Stimulated activated memory B cell treated with anti-CD40 and anti-IgM and Interleukin-4, amounts not matched to agents 10 μg/mL and 1 μg/mL and 100 μg/mL, for 72 hours (primary cell): ENCODE measurements at places on chromosomes 7 and 10.

- peak; percentile 71 for ATAC-seq
These were observed 122.7 kb upstream of the PRSS1 start for GRCh38 chr7:142626420-142627035.

DNA sequence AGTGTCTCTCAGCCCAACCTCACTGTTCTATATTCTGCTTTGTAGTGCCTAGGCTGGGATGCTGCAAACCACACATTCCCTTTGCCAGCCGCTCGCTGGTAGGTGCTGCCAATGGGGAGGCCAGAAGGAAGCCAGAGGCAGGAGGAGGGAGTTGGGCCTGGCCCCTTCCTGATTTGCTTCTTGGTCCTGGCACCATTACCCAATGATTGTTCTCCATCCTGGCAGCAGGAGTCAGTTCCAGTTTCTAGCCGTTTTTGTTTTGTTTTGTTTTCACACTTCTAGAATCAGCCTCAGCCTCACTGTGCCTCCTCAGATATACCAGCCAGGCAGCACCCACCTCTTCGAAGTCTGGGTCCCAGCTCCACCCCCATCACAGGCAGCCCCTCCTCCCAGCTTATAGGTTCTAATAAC is 27.4 kb upstream of the LOXL4 start:
- ATAC-seq, result no peak

DNA sequence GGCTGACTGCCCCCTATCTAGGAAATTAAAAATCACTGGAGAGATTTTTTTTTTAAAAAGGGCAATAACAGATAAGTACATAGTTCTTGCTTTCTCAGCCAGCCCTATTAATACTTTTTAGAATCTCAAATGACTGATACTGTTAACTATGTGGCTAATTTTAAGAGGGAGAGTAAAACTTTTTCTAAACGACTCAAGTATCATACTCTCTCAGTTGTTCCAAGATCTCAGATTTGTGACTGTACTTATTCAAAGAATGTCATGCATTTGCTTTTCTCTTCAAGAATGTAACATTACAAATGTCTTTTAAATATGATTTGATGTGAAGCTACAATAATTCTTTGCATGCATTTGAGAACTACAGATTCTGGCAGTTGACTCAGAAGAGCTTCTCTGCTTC is 55.4 kb upstream of the RAB11FIP2 start:
- ATAC-seq, result no peak

DNA sequence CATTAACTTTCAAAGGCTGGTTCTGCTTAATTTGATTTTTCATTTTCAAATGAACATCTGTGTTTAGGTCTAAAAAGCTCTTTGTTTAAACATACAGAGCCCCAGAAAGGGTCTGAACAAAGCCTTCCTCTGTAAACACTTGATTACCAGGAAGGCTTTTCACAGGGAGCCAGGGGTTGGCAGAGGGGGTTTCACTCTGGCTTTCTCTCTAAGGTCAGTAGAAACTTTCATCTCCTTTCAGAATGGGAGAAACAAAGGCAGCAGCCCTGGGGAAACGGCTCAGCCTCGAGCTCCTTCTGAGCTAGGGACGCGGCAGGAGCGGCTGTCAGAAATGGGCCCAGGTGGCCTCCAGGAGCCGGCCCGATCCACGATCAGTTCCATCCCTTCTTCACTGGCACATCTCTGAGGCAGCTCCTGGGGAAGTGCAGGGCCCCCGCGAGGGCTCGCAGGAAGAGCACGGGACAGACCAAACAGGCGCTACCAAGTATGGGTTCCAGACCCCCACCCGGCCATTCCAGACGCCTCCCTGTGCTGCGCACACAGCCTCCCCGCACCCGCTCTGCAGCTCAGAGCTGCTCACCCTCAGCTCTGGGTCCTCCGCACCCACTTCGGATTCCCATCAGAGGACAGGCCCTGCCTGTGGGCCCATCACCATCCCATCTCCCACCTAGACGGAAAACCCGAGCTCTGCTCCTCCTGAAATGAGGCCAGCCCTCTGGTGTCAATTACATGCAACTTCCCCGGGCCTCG is 124.1 kb downstream of the MAD1L1 start:
- ATAC-seq, result no peak

- ATAC-seq, result no peak
These were observed 136.7 kb downstream of the KIF20B start for GRCh38 chr10:89838044-89838615.

DNA sequence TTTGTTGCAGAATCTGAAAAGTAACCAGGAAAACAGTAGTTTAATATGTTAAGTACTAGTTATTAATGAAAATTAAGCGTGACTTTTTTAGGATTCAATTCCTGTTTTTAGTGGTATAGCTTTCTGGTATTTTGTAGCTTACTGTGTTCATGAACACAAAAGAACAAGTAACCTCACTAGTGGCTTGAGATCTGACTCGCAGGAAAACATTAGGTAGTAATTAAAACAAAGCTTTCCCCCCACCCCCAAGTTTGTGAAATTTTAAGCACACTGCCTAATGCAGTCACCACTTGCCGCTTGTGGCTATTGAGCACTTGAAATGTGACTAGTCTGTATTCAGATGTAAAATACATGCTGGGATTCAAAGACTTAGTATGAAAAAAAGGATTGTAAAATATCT is 102.5 kb upstream of the RPA3 start:
- peak; percentile 81 for ATAC-seq

- no peak for ATAC-seq
These were observed 130.1 kb upstream of the SHH start for GRCh38 chr7:155942226-155942950.

DNA sequence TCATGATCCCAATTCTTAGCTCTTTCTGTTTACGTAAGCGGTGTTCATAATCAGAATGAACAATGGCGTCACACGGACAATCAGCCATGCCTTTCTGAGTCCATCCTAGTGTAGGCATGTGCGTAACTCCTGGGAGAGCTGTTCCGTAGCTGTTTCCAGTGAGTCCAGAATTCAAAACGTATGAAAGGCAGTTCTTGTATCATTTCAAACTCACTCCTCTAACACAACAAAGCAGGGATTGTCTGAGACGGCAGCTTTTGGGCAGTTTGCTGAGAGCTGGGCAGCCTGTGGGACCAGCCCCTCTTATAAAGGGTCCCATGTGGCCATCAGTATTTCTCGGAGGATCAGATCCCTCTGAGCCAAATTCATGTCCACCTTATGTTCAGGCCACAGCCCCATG is 43.4 kb downstream of the PSPH start:
- ATAC-seq, result no peak

GRCh38 chr7:115435178-115435577 is 513.3 kb downstream of the MDFIC start:
- peak; percentile 89 for ATAC-seq

GRCh38 chr10:30818010-30818660 is 188.6 kb upstream of the LYZL2 start:
- ATAC-seq, result no peak

GRCh38 chr10:20598590-20598989 is 298.5 kb downstream of the NEBL start:
- ATAC-seq, result no peak

GRCh38 chr7:138429577-138430250 is 30.3 kb upstream of the TRIM24 start:
- ATAC-seq, result no peak

- ATAC-seq, result no peak
These were observed 100.0 kb upstream of the KCNMA1 start for GRCh38 chr10:77737608-77738007.

DNA sequence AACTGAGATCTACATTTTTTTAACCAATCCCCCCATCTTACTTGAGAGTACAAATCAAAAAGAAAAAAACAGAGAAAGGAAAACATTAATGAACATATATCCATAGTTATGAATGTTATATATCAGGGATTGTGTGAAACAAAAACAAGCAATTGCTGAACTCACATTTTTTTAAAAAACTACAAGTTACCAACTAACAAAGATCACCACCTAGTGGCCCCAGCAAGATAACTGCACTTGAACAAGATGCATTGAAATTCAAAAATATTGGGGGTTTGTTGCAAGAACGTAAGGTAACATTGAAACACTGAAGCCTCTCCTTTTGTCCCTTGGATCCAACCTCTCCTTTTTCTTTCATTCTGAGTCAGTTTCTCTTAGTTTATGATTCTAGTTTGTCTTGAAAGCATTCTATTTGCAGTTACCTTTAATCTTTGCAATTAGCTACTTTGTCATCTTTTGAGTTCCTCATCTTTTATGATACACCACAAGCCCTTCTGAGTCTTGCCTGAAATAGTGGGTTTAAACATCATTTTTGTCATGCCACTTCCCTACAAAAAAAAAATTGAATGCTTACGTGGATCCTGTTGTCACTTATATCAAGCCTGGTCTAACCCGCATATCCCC is 87.3 kb upstream of the TES start:
- ATAC-seq, result no peak

DNA sequence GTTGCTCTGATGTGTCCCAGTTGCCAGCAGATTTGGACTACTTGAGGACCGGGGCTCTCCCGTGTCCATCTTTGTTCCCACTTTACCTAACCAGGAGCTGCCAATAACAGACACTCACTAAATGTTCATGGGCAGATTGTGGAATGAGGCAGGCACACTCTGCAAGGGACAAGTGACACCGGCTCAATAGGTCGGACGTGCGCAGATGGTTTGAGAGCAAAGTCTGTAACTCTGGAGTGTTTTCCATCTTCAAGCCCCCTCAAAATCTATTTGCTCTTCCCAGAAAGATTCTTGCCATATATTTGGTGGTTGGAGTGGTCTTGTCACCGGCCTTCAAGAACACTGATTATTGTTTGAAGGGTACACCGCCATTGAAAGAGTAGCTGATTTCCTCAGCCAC is 47.2 kb downstream of the THNSL1 start:
- ATAC-seq, result no peak

DNA sequence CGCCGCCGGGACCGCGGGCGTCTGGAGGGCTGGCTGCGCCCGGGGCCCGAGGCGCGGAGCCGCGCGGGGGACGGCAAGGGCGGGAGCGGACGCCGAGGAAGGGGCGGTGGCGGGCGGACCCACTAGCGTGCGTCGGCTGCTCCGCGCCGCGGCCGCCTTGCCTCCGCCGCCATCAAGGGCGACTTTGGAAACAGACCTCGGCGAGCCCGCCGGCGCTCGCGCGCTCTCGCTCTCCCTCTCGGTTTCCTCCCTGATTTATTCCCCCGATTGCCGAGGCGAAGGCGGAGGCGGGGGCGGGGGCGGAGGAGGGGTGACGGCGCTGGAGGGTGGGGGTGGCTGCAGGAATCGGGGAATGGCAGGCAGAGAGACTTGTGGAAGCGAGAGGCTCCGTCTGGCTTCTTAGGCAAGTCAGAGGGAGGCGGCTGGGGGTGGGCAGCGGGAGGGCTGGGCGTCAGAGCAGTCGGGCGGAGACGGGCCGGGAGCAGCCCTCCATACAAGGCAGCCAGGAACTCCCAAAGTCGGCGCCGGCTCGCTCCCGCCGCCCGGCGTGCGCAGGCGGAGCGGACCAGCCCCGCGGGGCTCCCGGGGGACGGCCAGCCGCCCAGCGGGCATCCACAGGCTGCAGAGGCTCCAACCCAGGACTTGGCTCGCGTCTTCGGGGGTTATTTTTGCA is at the start of gene CACNA2D1:
TSS of gene CACNA2D1 (minus strand) at position 231 of the 673 bp plus-strand sequence.
- no peak for ATAC-seq

DNA sequence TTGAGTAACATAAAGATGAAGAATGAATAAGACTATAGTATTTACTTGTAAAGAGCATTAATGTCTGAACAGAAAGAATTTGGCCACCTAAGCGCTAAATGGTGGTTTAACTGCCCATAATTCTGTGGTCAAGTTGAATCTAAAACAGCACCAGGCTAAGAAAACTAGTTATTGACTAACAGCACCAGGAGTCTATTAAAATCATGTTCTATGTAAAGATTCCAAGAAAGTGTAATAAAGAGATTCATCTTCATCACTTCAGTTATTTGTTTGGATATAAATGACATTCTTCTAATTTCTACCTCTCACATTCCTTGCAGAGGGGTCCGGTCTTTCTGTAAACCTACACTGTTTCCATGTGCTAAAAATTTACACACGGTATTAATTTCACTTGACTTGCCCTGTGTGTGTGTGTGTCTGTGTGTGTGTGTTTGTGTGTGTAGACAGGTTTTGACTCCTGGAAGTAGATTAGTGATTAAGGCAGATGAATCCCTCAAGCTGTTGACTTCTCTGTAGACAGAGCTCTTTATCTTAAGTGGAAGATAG is 84.4 kb downstream of the KLF6 start:
- ATAC-seq, result no peak

- ATAC-seq, result no peak
These were observed 183.5 kb downstream of the RNF133 start for GRCh38 chr7:122515404-122515803.

DNA sequence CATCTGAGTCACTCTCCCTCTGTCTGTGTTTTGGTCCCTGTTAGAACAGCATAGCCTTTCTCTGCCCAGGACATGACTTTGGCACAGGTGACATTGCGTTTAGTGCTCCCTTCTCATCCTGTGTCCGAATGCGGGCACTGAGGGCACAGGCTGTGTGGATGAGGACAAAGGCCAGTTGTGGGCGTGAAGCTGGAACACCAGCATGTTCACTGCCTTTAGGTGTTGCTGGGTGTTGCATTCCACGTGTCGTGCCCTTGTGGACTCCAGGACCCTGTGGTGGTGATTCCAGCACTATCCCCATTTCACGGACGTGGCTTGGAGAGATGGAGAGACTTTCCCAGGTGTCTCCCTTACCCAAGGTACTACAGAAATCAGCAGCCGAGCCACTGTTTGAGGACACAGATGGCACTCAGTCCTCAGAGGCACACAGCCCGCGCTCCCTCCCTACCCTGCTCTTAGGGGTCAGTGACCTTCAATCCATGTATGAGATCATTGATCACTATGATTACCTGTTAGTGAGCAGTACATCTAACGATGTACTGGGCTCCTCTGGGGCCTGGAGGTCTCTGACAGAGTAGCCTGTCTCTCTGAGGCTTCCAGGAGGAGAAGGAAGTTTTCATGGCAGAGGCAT is 917 bp upstream of the CNPY1 start:
- no peak for ATAC-seq

DNA sequence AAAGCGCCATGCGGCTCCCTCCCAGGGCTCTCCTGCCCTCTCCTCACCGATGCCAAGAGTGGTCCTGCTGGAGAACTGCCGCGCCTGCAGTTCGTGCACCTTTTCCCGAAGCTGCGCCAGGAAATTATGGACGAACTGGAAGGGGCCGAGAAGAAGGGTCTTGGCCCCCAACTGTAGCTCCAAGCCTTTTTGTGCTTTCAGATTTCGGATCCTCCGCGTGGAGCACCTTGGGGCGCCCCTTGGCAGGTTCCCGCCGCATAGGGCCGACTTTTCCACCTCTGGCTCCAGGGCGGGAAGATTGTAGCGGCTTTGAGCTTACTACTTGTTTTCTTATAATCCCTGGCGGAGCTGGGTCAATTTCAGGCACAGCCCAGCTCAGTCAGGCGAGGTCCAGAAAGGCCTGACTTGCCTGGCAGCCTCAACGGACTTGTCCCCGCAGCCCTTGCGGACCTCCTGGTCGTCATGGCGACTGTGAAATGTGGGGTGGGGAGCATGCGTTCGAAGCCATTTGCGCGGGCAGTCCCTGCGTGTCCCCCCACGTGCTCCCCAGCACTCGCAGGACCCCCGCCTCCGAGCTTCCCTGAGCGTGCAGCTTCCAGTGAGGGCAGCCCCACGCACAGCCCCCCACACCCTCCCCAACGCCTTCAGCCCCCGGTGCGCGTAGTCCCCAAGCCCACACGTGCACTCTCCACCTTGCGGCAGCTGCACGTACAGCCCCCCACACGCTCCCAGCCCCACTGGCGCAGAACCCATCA is 129.9 kb downstream of the KBTBD2 start:
- ATAC-seq, result no peak
